ENCODE measurements at places on chromosomes 7 and 10.

- DNase-seq: no peak
These were observed 55.5 kb downstream of the TACR2 start for GRCh38 chr10:69361303-69361614.

- no peak for DNase-seq
These were observed 7.3 kb upstream of the SLC25A13 start for GRCh38 chr7:96329241-96329640.

DNA sequence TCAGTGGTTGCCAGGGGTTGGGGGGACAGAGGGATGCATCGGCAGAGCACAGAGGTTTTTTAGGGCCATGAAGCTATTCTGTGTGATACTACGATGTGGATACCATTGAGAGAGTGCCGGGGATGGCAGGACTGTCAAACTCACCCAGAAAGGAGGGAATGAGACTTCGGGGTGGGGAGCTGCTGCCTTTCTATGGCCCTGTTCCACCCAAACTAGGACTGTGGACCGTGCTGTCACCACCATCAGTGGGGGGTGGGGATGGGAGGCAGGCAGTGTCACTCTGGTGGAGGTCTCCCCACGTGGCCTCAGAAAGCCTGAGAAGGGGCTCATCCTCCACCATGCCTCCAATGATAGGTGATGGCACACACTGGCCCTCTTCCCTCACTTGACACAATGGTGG is 146.2 kb downstream of the PTPN20 start:
- DNase-seq: no peak

DNA sequence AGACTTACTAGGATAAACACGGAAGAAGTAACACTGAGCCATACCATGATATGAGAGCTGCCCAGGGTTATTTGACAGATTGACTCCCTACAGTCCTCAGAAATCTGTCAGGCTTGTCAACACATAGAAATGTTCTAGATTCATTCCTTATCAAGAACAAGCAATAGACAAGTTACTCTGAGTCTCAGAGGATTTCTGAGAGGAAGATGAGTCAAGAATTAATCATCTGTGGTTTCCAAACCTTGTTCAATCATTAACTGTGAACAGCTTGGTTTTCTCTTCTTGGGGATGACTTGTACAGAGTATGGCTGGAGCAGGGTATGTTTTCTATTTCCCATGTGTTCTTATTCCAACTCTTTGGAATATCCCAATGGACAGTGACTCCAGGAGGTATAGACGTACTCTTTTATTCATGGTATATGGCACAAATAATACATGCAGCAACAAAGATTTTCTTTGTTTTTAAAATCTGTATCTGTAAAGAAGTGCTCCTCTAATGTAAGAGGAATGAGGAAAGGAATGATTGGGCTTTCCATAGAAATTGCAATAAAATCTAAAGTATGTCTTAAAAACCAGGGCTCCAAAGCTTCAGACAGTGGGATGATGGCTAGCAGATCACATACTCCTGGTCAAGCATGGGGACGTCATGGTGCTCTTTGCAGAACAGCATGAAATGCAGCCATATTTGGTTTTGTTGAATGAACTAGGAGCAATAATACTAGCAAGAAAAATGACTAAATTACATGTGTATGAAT is 11.9 kb upstream of the SFR1 start:
- DNase-seq: no peak

DNA sequence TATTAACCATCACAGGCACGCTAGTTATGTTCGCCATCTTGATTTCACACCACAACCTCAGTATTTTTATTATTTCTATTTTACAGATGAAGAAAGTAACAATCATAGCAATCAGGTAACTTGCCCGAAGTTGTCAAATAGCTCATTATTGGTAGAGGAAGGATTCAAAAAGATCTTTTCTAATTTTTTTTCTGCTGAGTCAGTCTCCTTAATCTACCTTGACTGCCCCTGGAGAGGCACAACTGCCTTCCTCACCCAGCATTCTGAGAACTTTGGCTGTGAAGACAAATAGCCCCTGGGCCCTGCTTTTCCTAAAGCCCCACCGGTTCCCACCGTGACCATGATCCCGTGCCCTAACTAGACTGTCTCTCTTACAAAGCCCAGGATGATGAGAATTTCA is 99.2 kb downstream of the TRIL start:
- DNase-seq: no peak

DNA sequence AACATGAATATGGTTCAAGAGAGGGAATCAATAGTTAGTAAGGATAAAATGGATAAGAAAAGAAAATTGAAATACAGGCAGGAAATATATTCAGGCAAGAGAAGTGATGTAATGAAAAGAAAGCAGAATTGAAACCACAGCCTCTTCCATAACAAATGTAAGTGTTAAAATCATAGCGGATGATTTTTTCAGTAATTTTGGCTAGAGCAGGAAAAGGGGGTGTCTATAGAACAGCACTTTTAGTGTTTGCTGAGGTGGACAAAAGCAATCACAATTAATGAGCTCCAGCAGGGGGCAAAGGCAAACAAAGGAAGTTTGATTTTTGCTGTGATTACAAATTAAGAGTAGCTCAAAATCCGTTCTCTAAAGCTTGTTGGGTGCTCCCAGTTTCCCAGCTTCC is 79.0 kb downstream of the TRIL start:
- DNase-seq: no peak

GRCh38 chr10:129531195-129531968 is 64.3 kb downstream of the MGMT start:
- DNase-seq: no peak

DNA sequence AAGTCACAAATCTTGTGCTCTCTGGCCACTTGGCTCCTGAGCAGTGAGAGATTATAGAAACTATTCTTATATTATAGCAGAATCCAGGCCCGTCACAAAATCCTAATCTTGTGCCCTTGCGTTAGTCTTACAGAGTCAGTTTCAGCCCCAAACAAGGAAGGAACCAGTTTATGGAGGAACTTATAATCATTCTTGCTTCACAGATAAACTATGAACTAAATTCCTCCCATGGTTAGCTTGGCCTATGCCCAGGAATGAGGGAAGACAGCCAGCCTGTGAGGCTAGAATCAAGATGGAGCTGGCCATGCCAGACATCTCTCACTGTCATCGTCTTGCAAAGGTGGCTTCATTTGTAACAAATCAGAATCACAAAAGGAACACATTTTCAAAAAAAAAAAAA is 199.7 kb upstream of the PITRM1 start:
- no peak for DNase-seq

- no peak for DNase-seq
These were observed 95.7 kb downstream of the POU6F2 start for GRCh38 chr7:39073432-39073831.

DNA sequence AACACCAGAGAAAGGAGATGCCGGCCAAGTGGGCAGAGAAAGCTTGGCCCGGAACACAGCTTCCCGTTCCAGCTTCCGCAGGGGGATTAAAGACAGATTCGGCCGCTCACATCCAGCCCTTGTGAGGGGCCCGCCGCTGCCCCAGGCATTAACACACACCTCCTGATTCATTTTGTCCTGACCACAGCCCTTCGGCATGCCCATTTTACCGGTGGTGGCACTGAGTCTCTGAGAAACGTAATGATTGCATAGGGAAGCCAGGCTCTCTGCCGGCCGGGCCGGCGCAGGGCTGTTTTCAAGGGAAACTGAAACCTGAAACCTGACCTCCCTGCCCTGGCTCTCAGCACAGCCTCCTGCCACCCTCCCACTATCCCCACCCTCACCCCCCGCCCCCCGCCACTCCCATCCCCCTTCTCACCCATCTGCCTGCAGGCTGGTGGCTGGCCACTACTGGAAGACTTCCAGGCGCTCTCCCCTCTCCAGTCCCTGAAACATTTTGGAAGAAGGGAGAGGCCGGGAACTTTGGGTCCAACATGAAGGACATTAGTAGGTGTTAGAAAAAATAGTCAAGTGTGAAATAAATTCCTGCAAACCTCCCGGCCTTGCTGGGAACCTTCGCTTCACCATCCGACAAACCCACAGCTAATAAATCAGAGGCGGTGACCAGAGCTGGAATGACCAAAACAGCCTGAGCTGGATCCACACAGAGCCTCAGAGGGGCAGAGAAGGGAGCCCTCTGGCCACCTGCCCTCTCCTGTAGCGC is 83.5 kb upstream of the CUX1 start:
- DNase-seq: no peak

GRCh38 chr10:119441151-119441821 is 101.2 kb downstream of the RGS10 start:
- DNase-seq: no peak

- no peak for DNase-seq
These were observed 41.7 kb downstream of the ARHGAP12 start for GRCh38 chr10:31886885-31887284.

GRCh38 chr7:130367836-130368746 is 12.2 kb upstream of the CPA1 start:
- no peak for DNase-seq

DNA sequence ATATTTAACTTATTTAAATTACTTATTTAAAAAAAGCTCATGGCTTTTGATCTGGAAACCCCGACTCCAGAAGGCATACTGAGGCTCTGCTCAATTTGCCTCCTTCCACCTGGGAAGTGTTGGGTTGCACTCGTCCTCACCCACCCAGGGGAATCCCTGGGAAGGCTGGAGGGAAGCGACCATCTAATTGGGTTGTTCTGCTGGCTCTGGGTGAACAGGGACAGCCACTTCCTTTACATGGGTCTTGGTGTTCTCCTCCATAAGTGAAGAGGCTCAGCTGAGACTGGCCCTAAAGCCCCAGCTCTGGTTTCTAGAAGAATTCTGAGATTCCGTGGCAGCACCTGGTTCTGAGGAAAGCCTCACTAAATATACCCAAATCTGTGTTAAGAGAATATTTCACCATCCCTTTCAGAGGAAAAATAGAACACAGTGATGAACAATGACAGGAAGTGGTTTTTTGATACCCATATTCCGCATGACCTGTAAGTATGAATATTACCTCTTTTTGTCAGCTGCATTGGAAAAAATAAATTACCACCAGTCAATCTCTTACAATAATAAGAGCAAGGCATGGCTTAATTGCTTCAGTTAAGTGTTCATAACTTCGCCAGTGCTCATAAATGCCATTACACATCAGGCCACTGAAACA is 131.1 kb upstream of the SHH start:
- no peak for DNase-seq

DNA sequence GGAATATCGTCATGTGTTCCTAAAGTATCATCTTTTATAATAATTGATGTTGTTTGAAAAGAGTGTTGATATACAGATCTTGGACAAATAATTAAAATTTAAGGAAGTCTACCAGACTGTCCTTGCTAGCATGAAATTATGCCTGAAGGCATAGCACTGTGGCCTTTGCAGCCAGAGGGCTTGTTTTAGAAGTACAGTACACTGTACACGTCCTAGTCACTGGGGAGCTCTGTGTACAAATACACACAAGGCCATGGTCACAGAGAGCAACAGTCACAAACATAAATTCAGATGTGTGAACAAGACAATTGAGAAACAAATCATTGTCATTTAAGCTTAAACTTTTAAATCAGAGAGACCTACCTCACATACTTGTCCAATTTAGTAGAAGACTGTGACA is 133.0 kb downstream of the KIAA1217 start:
- DNase-seq: no peak

DNA sequence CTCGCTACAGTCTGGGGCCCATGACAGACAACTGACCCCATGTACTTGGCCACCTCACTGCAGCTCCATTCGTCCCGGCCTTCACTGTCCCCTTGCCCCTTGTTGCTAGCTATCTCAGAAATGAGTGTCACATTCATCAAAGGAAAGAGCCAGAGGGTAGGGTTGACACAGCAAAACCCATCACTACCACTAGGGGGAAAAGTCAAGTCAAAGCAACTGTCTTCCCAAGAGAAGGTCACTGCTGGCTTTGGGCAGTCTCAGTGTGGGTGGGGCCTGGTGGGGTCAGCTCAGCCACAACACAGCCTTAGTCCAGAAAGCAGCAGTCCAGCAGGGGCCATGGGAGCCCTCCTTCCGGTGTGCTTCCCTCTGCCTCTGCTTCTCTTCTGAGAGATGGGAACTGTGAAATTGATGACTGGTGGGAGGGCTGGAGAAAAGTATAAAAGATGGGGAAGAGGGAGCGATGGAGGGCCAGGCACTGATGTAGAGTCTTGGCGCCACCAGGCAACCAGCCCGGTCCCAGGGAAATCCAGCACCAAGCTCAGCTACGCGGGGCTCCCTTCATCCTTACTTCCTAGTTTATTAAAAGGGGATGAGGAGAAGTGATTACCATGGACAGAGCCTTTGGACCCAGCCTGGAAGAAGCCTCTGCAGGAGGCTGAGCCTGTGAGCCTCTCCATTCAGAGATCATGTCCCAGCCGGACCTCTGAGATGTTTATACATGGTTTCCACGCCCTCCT is 58.0 kb downstream of the PLXNA4 start:
- no peak for DNase-seq

- DNase-seq: no peak
These were observed 31.6 kb downstream of the TRIM8 start for GRCh38 chr10:102675666-102676533.

- DNase-seq: no peak
These were observed 98.9 kb downstream of the KMT2C start for GRCh38 chr7:152336754-152337368.

DNA sequence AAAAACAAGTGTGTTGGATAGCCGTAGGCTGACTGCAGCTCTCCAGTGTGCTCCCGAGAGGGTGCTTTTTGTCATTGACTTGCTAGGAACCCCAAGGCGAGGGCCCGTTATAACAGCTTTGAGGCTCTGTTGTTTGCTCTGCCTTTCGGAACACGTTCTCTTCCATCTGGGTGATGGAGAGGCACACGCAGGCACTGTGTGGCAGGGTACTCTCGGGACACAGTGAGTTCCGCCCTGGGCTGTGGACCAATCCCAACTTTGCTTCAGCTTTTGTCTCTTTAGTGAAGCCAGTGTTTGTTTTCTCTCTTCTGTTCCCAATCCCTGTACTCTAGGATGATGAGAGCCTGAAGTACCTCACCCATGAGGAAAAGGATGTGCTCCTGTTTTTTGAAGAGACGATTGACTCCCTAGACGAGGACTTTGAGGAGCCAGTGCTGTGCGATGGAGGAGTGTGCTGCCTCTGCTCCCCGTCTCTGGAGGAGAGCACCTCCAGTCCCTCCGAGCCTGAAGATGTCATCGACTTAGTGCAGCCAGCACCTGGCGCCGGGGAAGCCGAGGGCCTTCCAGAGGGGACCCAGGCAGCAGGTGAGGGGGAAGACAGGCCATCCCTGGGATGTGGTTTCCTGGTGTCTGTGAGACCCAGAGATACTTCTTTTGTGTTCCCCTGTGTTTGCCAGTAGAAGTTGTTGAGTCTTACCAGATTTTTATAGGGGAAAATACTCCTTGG is 43.2 kb downstream of the PROSER2 start:
- no peak for DNase-seq

- no peak for DNase-seq
These were observed 2.5 kb downstream of the PARP12 start for GRCh38 chr7:140060243-140060630.

GRCh38 chr7:155358948-155359712 is 61.5 kb downstream of the INSIG1 start:
- no peak for DNase-seq

DNA sequence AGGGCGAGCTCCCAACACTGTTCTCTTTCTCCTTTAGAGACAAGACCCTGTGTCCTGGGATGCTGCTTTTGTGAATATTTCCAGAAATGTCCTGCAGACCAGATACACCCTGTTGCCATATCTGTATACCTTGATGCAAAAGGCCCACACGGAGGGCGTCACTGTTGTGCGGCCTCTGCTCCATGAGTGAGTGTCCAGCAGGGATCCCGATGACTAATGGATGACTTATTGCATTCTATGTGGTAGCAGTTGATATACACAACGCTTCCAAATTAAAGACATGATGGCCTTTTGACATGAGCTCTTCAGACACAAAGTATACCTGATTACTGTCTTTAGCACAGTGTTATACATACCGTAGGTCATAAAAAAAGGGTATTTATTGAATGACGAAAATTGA is 45.0 kb upstream of the MGAM2 start:
- DNase-seq: no peak

GRCh38 chr10:28496017-28496416 is 36.9 kb upstream of the WAC start:
- DNase-seq: no peak

Measured in activated T-helper 1 cell treated with anti-CD3 and anti-CD28 coated beads, Interleukin-2, amount 50 U/mL, for 16 hours (primary cell).